ENCODE measurements at places on chromosomes 11 and 22.

DNA sequence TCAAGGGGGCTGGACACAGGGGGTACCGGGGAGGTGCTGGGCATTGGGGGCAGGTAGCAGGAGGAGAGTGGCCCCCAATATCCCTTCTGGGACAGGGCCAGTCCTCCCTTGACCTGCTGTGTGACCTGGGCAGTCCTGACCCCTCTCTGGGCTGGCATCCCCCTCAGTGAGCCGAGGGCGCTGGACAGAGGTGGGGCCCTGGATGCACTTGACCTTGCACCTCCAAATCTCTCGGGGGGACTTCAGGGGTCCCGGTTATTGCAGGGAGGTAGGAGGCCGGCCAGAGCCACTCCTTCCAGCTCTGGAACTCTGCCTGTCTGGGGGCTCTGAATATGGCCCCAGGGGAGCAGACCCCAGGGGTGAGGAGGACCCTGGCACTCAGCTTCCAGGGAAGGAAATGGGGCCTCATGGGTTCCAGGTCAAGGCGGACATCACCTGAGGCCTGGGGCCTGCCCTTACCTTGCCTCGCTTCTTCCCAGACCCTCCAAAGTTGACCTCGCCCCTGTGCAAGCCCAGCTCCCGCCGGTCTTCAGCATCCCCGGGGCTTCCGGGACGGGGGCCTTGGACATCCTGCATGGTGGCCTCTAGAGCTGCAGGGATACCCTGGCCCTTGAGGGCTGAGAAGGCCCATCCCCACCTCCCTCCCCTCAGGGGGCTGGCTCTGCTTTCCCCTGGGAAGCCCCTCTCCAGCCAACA, 21.7 kb downstream of the TRPM5 start:
- no peak for DNase-seq

DNA sequence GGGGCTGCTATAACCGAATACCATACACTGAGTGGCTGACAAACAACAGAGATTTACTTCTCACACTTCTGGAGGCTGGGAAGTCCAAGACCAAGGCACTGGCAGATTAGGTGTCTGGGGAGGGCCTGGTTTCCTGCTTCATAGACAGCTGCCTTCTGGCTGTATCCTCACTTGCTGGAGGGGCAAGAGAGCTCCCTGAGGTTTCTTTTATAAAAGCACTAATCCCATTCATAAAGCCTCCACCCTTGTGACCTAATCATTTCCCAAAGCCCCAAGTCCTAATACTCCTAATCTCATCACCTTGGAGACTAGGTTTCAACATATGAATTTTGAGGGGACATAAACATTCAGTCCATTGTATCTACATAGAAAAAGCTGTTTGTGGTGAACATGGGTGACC, 131.8 kb downstream of the KIRREL3 start:
- DNase-seq, result no peak

DNA sequence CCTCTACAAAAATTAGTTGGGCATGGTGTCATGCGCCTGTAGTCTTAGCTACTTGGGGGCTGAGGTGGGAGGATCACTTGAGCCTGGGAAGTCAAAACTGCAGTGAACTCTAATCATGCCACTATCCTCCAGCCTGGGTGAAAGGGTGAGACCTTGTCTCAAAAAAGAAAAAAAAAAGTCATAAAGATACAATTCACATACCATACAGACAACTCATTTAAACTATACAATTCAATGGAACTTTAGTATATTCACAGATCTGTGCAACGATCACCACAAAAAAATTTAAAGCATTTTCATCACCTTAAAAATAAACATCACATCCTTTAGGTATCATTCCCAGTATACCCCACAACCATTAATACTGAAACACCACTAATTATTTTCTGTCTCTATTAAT, 201.2 kb downstream of the PGR start:
- no peak for DNase-seq

DNA sequence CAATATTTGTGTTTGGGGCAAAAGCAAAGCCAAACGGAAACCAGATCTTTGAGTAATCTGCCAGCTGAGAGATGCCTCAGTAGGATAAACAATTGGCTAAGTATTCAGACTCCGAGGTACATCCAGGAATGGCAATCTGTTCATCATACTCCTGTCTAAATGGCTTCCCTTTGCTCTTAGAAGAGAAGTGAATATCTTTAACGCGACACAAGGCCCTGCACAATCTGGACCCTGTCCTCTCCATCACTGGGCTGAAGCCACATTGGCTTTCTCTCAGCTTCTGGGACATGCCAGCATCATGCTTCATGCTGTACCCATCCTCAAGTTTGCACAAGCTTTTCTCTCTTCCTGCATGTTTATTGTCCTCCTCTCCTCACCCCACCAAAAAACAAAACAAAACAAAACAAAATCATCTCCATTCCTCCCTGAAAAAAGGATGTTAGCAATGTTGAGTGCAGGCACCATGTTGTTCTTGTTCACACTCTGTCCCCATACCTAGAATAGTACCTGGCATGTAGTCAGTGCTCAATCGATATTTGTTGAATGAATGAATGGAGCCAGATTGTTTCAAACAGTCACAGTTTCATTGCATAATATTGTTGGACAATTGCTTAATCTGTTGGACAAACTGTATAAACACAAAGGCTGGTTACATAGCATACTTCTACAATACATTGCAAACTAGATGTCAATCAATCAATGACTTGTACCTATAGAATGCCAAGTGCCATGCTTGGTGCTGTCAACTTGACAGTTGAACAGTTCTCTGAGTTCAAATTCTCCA, 38.2 kb upstream of the SESN3 start:
- DNase-seq, result no peak

GRCh38 chr11:93988455-93988854, 32.7 kb upstream of the HEPHL1 start:
- DNase-seq, result no peak

DNA sequence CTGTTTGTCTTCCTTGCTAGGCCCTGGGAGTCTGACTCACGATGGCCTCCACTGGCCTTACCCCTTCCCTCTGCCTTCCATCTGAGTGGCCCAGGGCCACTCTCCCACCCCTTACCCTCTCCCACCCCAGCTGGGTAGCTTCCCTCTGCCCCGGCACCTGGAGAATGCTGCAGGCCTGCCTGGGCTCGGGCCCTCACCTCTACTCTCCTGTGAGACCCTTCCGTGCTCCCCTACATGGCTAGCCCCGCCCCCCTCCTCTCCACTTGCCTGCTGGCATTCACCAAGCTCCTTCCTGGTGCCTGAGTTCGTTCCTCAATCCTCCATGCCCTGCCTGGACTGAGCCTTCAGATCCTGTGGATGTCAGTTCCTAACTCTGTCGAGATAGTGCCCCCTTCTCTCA, 8.7 kb downstream of the RAB36 start:
- DNase-seq, result no peak

GRCh38 chr11:82771781-82772180, 38.1 kb upstream of the FAM181B start:
- DNase-seq, result no peak

DNA sequence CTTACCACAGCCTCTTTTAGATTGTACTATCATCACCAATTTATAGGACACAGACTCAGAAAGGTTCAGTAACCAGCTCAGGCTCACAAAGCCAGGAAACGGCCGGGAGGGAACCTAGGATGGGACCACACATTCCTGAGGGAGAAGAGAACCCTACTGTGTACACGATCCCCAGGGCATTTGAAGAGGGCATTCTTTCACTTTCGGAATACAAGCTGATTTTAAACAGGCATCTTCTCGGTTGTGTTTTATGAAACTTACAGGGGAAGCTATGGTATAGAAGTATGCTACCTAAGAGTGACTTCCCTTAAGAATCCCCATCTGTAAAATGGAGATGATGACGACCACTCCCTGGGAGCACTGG, 19.0 kb downstream of the SMCO4 start:
- DNase-seq, result no peak

DNA sequence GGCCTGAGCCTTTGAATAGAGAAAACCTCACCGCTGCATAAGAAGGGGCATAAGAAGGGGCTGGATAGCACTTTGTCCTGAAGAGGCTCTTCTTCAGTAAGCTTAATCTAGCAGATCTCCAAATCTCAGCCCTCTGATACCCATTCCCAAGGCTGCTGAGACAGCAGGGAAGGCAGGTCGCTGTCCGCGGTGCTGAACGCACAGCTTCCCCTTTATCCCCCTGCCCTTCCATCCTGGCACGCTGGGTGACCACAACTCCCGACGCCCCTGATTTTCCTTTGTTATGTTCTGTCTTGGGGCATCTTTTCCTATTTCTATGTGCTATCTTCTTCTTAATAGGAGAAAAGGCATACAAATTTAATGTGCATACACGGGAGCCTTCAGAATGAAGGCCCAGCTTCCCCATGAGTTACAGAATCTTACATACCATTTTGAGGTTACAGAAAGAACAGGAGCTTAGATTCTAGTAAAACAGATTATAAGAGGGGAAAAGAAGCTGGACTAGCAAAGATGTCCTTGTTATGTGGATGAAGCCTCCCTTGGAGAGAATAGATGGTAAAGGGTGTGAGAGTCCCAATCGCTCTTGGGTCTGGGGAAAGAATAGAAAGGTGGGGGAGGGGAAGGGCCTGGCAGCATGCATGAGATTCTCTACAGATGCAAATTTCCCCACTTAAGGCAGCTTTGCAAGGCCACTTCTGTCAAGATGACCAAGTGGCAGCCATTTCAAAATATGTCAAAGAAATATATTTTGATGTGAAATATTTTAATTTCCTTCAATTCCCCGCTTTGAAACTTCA, 5.7 kb upstream of the SULT4A1 start:
- DNase-seq, result peak; percentile 62

- no peak for DNase-seq
Measured at GRCh38 chr22:44012591-44012990, 11.5 kb upstream of the PARVB start.

- DNase-seq, result peak; percentile 66
Measured at GRCh38 chr22:29145321-29146072, 60.2 kb upstream of the EMID1 start.

- no peak for DNase-seq
Measured at GRCh38 chr11:78567209-78567608, 7.5 kb downstream of the NARS2 start.

DNA sequence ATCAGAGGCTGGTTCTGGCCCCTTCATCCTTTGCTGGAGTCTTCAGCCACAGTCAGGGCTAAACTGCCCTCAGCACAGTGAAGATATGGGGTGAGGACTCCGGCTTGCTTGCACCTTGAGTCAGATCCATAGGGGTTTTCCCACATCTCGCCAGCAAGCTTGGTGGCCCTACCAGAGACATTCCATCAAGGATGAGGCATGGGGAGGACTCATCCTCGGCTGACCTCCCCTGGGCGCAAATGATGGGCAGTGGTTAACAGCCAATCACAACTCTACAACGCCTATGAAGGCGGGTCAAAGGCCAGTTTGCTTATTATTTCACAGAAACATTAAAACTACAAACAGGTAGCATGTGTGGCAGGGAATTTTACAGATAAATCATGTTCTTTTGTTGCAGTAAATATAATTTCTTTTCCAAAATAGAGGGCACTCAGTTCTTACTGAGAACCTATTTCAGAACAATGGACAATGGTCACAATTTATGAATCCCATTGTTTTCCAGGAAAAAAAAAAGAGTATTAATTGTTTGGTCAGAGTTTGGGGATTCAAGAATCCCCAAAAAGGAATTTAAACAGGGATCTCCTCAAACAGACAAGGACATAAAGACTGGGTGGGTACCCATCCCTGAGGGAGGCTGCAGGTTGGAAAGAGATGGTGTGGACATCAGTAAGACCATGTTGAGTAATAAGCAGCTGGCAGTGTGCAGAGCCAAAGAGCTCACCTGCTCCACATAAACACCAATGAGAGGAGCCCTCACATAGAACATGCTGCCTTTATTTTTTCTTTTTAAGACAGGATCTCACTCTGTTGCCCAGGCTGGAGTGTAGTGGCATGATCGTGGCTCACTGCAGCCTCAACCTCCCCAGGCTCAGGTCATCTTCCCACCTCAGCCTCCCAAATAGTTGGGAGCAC, 14.8 kb downstream of the PLAAT3 start:
- DNase-seq, result no peak

- no peak for DNase-seq
Measured at GRCh38 chr11:46489656-46490560, 98.3 kb upstream of the CHRM4 start.

DNA sequence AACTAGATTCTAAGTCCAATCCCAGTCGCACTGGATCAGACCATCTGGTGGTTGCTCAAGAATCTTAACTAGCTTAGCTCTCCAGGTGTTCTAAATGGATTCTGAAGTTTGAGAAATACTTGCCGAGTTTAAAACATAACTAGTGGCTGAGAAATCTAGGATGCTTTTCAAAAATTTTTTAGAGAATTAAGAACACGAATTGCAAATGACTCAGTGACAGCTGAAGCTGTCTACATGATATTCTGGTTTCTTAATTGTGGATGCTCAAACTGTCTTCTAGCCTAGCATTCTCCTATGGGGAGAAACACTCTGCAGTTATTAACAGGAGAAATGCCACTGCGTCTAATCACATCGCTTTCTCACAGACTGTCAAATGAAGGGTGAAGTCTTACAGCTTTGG, 20.2 kb upstream of the TP53AIP1 start:
- DNase-seq, result no peak

- no peak for DNase-seq
Measured at GRCh38 chr11:76033699-76034098, 172.6 kb downstream of the WNT11 start.

- peak; percentile 61 for DNase-seq
Measured at GRCh38 chr11:65489706-65490320, 9.0 kb upstream of the MALAT1 start.

GRCh38 chr11:112553205-112553731, 292.6 kb upstream of the PLET1 start:
- DNase-seq, result no peak

DNA sequence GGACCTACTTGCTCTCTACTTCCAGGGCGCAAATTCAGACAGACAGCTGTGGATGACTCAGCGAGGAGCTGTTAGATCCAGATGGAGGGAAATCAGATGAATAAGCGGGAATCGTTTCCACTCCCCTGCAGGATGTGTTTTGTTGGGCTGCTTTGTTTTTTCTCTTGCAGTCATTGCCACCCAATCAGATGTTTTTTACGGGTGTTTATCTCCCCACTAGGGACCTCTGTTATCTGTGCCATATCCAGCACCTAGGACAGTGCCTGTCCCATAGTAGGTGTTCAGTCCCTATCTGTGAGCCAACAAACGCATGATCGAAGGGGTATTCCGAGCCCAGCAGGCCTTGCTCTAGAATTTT, 51.1 kb upstream of the PARVG start:
- no peak for DNase-seq

DNA sequence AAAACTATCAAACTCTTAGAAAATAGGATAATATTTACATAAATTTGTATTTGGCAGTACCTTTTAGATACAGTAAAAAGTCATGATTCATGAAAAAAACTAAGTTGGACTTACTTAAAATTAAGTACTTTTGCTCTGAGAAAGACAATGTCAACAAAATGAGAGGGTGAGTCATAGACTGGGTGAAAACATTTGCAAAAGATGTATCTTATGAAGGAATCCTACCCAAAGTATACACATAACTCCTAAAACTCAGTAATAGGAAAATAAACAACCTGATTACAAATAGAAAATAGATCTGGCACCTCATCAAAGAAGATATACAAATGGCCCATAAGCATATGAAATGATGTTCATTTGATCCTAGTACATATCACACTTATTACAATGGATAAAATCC, 1154.6 kb downstream of the JRKL start:
- DNase-seq, result no peak

GRCh38 chr11:33376331-33377310, 119.4 kb downstream of the HIPK3 start:
- DNase-seq, result peak; percentile 62

Measured in right kidney (tissue), 9 donors.